ENCODE measurements at places on chromosomes 4 and X. TPM values are rescaled to one million over a fixed set of nuclear protein-coding genes. Genes with fewer than 3 reads are reported as not detected.

The C1QTNF7 gene
- not detected for total RNA-seq

The PDCL2 gene
- not detected for total RNA-seq

The AFF2 gene
- not detected for total RNA-seq

The GPRIN3 gene
- total RNA-seq: 2.7 TPM

The DCAF16 gene
- 27.4 TPM for total RNA-seq

The PLP2 gene
- total RNA-seq: 83.6 TPM

The GABRG1 gene
- total RNA-seq: not detected

The SPANXN4 gene
- total RNA-seq: not detected

The SRPX2 gene
- total RNA-seq: 143 TPM

The FRG1 gene
- 38.8 TPM for total RNA-seq

The RNF128 gene
- total RNA-seq: not detected

The KIF4A gene
- 31.4 TPM for total RNA-seq

The KLHL4 gene
- total RNA-seq: 33.7 TPM

The ANOS1 gene
- total RNA-seq: 2.3 TPM

The TAF9B gene
- total RNA-seq: 40.6 TPM

The FAM9C gene
- 0.50 TPM for total RNA-seq

The CT45A3 gene
- not detected for total RNA-seq

The ETDC gene
- not detected for total RNA-seq

The S100G gene
- total RNA-seq: not detected

The UGT8 gene
- total RNA-seq: not detected

The CTAG2 gene
- not detected for total RNA-seq

The DKC1 gene
- total RNA-seq: 68.1 TPM

The TBC1D9 gene
- 60.4 TPM for total RNA-seq

The FGFBP2 gene
- total RNA-seq: not detected

The SPON2 gene
- 0.57 TPM for total RNA-seq

The ARMCX2 gene
- 47.0 TPM for total RNA-seq

The HAND2 gene
- total RNA-seq: 13.7 TPM

The DDX53 gene
- total RNA-seq: not detected

The SYP gene
- total RNA-seq: 0.13 TPM

The OR13H1 gene
- total RNA-seq: not detected

The JCHAIN gene
- not detected for total RNA-seq

The EDNRA gene
- total RNA-seq: not detected

The BANK1 gene
- not detected for total RNA-seq

The ZNF157 gene
- total RNA-seq: under 0.01 TPM

The GLRB gene
- 5.6 TPM for total RNA-seq

The RPA4 gene
- total RNA-seq: 4.4 TPM

The APEX2 gene
- 12.1 TPM for total RNA-seq

The GABRA4 gene
- not detected for total RNA-seq

The C4orf50 gene
- not detected for total RNA-seq

The PHF8 gene
- 27.1 TPM for total RNA-seq

The PABPC1L2A gene
- total RNA-seq: not detected

The HSFX1 gene
- 0.53 TPM for total RNA-seq

The IL13RA2 gene
- 0.53 TPM for total RNA-seq

The RAB41 gene
- total RNA-seq: not detected

The LAGE3 gene
- total RNA-seq: 12.9 TPM

The ERAS gene
- not detected for total RNA-seq

The NMU gene
- 0.53 TPM for total RNA-seq

The IL9R gene
- not detected for total RNA-seq

The DBET gene
- not detected for total RNA-seq

The CFAP99 gene
- not detected for total RNA-seq

The VSIG4 gene
- total RNA-seq: not detected

The NAAA gene
- 17.3 TPM for total RNA-seq

The PPP4R3C gene
- total RNA-seq: not detected

The CD38 gene
- under 0.01 TPM for total RNA-seq
